Fibroblast of skin of scalp (primary cell): ENCODE measurements at places on chromosomes 1 and 21.

GRCh38 chr1:231157311-231157710, 4.5 kb upstream of the TRIM67 start:
- DNase-seq = peak; percentile 65

- DNase-seq = no peak
These were observed 7.8 kb downstream of the PYHIN1 start for GRCh38 chr1:158939180-158939579.

- DNase-seq = no peak
These were observed 172.4 kb downstream of the USH2A start for GRCh38 chr1:216250861-216251260.

DNA sequence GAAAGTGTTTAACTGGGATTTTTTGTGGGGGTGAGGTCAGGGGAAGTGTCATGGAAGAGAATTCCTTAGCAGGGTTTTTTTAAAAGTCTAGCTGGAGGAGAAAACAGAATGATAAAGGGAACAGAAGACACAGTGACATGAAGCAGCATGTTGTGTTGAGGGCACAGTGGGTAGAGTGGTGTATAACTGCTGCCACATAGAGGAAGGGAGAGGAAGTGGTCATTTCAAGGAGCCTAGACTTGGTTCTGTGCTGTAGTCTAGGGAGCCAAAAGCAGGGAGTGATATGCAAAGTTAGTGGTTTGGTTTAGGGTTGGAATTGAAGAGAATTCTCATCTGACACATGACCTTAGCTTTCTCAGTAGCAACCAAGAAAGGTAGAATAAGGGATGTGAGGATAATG, 10.2 kb downstream of the EEIG2 start:
- DNase-seq = peak; percentile 25

GRCh38 chr1:25874635-25875153, 814 bp downstream of the PAQR7 start:
- no peak for DNase-seq
